ENCODE measurements at places on chromosomes 1 and 21.

DNA sequence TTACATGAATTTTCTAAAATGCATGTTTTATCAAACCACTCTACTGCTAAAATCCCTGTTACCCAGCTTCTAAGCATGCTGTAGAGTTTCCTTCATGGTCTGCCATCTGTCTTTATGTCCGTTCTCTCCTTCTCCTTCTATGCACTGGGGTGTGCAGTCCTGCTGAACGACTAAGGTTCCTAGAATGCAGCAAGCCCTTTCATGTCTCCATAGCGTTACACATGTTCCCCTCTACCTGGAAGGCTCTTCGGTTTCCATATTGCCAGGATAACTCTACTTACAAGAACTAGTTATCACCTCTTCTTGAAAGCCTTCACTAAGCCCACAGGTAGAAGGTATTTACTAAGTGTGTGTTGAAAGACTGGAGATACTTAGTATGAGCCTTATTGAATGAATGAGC, 22.2 kb downstream of the DNM3 start:
- DNase-seq, result no peak

DNA sequence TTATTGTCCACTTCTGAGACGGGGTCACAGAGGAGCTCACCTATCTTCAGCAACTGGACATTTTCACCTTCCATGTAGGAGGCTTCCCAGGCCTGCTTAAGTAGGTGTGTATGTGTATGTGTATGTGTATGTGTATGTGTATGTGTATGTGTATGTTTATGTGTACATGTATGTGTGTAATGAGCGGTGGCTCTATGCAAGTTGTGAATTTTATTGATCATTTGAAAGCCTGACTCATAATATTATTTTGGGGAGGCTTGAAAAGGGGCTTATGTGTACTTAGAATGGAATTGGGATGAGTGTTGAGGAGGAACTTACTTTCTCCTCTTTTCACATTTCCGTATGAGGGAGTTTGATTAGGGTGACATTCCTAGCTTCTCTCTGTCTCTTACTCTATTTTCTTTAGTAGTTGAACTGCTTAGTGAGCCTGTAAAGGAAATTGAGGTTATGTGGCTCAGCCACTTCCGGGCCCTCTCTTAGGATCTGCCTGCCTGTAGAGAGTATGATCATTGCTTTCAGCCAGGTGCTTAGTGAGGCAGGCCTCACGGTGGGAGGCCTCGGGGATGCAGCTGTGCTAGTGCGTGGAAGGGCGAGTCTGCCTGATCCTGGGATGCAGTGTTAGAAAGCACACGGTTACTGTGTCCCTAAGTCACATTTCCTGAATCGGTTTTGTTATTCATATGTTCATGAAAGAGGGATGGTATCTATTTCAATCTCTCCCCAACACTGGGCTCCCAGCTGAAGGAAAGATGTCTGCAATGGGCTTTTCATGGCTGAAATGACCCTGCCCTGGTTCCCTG, 61.0 kb downstream of the IER5 start:
- no peak for DNase-seq

DNA sequence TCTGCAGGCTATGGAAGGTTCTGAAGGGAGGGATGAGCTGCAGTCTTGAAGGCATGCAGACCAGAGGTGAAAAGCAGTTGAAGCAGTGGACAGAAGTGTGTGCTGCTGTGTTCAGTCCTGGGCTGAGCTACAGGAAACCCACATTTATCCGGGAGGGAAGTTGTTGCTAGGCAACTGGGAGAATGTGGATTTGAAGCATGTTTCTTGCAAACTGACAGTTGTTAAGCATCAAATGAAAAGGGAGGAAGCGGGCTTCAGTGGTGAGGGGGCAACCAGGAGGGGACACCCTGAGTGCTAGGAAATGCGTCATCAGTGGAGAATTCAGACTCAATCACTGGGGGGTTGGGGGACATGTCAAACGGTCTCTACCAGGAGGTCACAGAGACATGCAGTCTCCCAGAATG, 28.7 kb downstream of the ABCA4 start:
- DNase-seq, result peak; percentile 27

GRCh38 chr1:174726167-174726879, 273.4 kb upstream of the CACYBP start:
- peak; percentile 70 for DNase-seq

- peak; percentile 52 for DNase-seq
Measured at GRCh38 chr1:9835758-9836631, 12.2 kb upstream of the CLSTN1 start.

DNA sequence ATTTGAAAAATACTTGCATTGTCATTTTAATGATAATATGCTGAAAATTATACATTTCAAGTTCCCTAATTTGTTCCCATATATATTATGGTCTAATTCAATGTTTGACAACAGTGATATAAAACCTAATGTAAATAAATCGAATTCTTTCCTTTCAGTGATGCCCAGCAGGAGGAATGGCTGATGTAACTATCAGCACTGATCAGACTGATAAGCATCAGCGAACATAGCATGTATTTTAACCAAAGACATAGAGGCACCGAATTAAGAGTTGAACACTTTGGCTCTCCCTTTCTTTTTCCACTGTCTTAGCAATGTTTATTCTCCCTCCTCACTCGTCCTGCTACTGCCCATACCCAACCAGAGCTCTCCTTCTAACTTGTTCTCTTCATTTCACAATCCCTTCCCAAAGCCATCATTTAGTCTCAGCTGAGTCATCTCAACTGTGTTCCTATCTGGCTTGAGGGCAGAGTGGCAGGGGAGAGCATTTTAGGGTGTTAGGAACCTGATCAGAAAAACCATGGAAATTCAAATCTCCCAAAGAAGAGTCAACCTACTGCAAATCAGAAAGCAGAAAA, 58.8 kb upstream of the C1orf115 start:
- DNase-seq, result no peak

GRCh38 chr1:47187231-47187925, 2.5 kb downstream of the PDZK1IP1 start:
- DNase-seq, result peak; percentile 79

GRCh38 chr21:38307771-38308531, 51.2 kb downstream of the KCNJ15 start:
- no peak for DNase-seq
